ENCODE measurements at places on chromosomes 5 and 9.

- no peak for DNase-seq
Measured at GRCh38 chr5:52801329-52801728, 13.6 kb downstream of the ITGA1 start.

DNA sequence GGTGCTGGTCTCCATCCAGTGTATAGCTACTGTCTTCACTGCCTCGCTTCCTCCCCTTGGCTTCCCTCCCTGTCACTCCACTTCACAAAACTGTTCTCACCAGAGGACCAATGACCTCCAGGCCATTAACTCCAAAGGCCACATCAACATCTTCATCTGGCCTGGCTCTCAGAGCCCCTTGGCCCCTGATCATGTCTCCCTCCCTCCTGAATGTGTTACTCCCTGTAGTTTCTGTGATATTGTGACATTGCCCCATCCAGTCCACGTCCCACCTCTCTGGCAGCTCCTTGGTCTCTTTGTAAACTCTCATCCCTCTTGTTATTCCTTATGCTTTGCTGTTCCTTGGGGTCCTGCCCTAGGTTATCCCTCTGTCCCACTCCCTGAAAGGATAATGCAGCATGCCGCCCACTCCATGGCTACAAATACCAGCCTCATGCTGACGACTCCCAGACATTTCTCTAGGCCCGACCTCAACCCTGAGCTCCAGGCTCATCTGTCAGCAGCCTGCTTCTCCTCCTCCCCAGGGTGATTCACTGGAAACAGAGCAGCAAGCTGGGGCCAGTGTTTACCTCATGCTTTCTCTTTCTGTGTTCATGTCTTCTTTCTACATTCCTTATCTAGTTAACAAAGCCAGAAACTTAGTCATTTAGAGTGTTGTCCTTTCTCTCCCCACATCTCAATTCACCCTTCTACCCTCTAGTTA lies 312.2 kb downstream of the SPOCK1 start:
- DNase-seq: no peak

DNA sequence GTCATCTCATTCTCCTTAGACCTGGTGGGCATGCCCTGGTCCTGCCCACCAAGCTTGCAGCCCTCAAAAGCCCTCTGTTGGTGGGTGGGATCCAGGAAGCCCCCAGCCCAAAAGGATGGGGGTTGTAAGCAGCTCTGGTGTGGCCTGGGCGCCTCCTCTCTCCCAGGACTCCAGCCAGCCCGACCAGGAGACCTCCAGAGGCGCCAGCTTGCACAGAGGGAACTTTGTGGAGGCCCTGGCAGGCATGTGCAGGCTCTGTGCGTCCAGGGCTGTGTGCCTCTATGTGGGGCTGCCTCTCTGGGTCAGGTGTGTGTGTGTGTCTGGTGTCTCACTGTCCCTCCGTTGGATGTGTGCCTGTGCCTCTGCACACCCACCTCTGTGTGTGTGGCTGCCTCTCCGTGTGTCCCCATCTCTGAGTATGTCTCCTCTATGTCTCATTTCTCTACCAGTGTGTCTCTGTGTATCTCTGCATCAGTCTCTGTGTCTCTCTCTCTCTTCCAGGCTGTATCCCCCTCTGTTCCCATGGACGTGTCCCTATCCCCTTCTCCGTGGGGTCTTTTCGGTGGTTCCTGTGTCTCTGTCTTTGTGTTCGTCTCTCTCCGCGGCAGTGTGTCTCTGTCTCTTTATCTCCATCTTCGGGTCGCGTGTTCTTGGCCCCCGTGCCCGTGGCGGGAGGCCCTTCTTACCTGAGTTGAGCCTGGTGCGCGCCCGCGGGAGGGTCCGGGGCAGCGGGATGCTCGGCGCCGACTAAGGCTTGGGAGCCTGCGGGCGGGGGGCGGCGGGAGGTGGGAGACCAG lies 501 bp downstream of the ENHO start:
- DNase-seq: no peak

- DNase-seq: no peak
Measured at GRCh38 chr5:756865-757345, 27.6 kb downstream of the ZDHHC11B start.

- peak; percentile 49 for DNase-seq
Measured at GRCh38 chr9:95819636-95820035, 55.9 kb upstream of the ERCC6L2 start.
